Activated CD8-positive, alpha-beta memory T cell treated with anti-CD3 and anti-CD28 coated beads, Interleukin-2, amount 10 ng/mL, durations not matched to agents 7 days and 5 days (primary cell): ENCODE measurements at places on chromosomes 16 and 17. TPM values are rescaled to one million over a fixed set of nuclear protein-coding genes. Genes with fewer than 3 reads are reported as not detected.

AGRP gene
- total RNA-seq = not detected

PITPNM3 gene
- 0.76 TPM for total RNA-seq

SLFN12L gene
- total RNA-seq = 95.4 TPM

IL34 gene
- not detected for total RNA-seq

TBC1D28 gene
- total RNA-seq = not detected

HSDL1 gene
- 17.2 TPM for total RNA-seq

SERPINF2 gene
- total RNA-seq = 0.19 TPM

KIF18B gene
- total RNA-seq = 86.7 TPM

SLC16A11 gene
- 1.3 TPM for total RNA-seq

LUC7L gene
- total RNA-seq = 60.0 TPM

TEPSIN gene
- total RNA-seq = 53.6 TPM

TPSG1 gene
- not detected for total RNA-seq

KRTAP4-3 gene
- total RNA-seq = not detected

OTOP2 gene
- not detected for total RNA-seq

CDRT15 gene
- total RNA-seq = not detected
